H7 (cell line): ENCODE measurements at places on chromosomes 2 and 18.

DNA sequence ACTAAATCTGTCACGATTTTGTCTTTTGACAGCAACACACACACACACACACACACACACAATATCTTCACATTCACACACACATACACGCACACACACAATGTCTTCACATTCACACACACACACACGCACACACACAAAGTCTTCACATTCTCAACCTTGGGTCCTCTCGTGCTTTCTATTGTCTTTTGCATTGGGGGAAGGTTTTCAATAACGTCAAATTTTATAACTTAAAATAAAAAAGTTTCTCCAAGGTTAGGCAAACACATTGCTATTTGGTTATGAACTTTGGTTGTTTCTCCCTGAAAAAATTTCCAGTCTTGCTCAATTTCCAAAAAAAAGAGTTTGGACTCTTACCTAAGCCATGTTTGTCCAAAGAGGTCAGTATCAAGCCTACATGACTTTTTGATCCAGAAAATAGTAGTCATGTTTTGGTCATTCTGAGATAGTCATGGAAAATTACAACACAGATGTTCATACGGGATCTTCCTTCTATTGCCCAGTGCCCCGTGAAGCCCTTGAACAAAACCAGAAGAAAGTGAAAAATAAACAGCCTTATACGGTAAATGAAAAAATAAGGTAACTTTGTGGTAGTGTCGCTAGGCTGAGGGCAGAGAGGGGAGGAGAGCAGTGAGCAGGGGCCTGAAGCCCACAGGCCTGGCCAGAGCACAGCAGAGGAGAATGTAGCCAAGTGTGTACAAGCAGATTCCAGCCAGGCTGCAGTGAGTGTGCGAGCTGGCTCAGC, 542.8 kb upstream of the ID2 start:
- no peak for DNase-seq

- peak; percentile 73 for DNase-seq
These were observed 15.2 kb upstream of the ZFP36L2 start for GRCh38 chr2:43241558-43241957.

GRCh38 chr2:139296672-139297209, 516.6 kb upstream of the NXPH2 start:
- DNase-seq = no peak

DNA sequence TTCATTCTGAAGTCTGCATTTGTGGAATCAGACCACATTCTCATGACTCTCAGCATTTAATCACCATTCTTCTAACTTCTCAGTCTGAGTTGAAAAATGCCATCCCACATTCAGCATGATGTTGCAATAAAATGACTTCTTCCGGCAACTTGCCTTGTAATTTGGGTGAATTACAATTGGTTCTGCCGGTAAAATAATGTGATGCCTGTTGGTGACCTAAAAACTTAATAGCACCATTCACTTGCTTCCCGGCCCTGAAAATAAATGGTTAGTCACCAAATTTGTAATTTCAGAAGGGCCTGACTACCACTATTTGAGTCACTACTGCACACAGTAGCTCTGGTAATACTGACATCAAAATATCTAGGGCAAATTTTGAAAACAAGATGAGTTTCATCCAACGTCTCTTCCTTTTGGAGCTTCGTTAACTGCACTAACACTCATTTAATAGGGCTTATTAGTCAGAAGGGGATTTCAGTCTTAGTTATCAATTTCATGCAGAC, 637.1 kb upstream of the CHAC2 start:
- DNase-seq = no peak

GRCh38 chr2:180562378-180562777, 418.0 kb upstream of the UBE2E3 start:
- DNase-seq = no peak

DNA sequence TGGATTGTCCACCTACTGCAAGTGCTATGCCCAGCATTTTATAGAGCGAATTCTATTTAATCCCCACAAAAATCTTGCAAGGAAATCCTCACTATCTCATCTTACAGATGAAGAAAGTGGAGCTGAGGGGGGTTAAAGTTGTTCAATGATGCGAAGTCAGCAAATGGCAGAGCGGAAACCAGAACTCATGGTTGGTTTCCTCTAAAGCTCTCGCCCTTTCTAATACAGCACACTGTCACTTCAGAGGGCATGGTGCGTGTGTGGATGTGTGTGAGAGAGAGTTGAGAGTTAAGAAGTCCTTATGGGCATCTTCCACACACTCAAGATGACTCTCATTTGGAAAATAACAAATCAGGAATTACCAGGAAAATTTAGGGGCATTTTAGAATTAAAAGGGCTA, 78.4 kb downstream of the TGFA start:
- DNase-seq = no peak

DNA sequence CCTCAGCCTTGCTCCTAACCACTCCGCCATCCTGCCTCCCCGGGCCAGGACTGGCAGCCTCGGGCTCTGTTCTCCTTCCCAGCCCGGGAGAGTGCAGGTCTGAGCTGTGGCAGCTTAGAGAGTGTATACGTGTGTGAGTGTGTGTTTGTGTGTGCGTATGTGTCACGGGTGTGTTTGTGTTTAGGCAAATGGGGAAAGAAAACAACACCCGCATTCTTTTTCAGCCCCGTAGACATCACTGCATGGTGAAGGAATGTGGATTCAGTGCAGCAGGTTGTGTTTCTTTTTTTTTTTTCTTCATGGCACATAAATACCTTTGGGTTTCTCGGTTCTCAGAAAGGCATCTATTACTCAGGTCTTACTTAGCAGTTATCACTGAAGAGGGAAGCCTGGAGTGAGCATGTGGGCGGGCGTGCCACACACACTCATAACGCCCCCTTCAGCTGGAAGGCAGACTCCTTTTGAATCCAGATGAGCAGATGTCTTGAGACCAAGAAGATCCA, 44.2 kb downstream of the GLI2 start:
- DNase-seq = peak; percentile 70

GRCh38 chr18:77127769-77128671, 4.6 kb downstream of the MBP start:
- DNase-seq = no peak

DNA sequence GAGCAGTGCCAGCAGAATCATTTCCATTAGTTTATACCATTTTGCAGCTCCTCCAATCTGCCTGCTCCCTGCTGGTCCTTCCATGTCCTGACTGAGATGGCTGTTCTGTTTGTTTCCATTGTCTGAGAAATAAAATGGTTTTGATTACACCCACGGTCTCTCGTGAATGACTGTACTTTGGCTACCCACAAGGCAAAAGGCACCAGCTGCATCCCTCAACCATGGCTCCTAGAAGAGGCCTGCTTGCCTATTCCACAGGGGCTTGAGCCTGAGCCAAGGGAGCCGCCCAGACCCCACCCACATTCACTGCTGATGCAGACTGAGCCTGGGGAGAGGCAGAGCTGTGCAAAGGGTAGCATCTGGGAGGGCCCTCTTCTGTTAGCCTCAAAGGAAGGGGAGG, 31.2 kb downstream of the MARCHF4 start:
- no peak for DNase-seq

- no peak for DNase-seq
These were observed 4.3 kb downstream of the SEPTIN10 start for GRCh38 chr2:109609352-109610024.

DNA sequence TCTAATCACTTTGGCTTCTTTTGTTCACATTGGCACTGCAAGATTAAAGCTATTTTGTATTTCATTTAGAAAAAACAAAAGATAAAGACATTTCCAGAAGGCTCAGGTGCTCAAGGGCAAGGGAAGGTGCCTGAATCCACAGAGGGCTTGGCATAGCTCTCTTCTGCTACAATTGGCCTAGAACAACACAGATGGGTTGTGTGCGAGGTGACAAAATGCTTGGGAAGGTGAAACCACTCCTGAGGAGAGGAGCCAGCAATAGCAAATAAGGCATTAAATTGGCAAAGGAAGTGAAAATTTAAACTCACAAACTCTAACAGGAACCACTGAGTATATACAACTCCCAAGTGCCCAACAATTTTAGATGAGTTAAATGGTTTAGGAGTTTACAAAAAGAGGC, 1290.4 kb upstream of the CHAC2 start:
- DNase-seq = no peak

DNA sequence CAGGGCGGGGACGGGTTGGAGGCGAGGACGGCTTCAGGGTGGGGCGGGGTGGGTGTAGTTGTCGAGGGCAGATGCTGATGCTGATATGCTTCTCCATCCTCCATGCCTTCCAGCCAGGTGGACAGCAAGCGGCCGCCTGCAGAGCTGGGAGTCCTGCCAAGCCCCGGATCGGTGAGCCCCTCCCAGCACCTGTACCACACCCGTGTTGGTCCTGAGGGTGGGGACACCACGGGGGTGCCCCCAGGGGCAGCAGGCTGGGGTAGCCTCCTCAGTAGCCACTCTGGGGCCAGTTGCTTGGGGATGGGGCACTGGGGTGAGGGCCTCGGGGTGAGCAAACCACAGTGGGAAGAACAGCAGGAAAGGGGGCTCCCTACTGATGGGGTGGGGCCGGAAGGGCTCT, 2.6 kb downstream of the ANO7 start:
- DNase-seq = peak; percentile 55

DNA sequence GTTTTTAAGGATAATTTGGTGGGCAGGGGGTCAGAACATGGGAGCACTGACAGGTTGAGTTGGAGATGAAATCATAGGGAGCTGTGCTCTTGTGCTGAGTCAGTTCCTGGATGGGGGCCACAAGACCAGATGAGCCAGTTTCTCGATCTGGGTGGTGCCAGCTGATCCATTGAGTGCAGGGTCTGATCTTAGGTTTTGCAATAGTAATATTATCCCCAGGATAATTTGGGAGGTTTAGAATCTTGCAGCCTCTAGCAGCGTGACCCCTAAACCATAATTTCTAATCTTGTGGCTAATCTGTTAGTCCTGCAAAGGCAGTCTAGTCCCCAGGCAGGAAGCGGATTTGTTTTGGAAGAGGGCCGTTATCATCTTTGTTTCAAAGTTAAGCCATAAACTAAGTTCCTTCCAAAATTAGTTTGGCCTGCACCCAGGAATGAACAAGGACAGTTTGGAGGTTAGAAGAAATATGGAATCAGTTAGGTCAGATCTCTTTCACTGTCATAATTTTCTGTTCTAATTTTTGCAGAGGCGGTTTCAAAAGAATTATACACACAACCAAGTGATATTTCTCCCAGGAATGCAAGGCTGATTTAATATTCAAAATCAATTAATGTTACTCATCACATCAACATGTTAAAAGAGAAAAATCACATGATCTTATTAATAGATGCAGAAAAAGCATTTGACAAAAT, 23.0 kb downstream of the DBI start:
- no peak for DNase-seq

DNA sequence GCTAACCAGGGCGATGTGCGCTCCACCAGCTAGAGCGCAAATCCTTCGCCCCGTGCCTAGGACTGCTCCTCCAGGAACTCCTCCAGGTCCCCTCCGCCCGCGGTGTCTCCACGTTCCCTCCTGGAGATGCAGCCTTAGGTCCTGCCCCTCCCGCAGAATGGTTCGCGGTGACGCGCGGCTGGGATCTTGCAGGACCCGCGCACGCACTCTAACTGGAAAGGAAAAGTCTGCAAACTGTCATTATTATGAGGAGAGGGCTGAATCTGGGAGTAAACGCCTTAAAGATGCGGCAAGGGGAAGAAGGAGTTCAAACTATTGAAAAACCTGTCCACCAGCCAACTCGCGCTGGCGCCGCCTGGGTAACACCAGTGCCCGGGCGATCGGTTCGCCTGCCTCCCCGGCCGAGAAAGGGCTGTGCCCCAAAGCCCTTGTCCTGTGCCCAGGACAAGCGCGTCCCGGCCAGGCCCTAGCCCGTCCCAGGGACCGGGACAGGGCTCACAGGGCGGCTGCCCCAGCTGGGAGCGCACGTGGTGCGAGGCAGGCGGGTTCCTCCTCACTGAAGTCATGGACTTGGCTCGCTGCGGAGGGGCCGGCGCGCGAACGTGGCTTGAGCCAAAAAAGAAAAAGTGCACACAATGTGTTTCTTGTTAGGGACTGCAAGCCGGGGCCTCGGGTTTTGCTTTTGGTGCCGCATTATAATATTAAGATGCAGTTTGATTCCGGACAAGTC, 5.5 kb upstream of the ID2 start:
- peak; percentile 57 for DNase-seq

DNA sequence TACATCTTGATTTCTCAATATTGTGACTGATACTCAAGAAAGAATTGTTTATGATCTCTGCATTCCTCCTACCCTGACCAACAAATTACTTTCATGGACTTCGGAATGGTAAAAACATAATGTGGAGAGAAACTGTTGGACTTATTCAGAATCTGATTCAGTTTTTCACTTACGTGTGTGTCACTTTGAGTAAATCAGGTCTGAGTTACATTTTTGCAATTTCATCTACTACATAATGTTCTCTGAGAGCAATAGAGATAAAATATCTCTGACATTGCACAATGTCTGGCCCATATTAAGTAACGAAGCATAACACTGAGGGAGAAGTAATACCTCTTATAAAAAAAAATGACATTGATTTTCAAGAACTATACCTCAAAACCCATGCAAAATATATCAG, 1337.9 kb upstream of the CHAC2 start:
- no peak for DNase-seq

- no peak for DNase-seq
These were observed 523.1 kb downstream of the XIRP2 start for GRCh38 chr2:167411367-167411766.

GRCh38 chr2:218988164-218988563, 3.2 kb upstream of the FEV start:
- DNase-seq = peak; percentile 7

DNA sequence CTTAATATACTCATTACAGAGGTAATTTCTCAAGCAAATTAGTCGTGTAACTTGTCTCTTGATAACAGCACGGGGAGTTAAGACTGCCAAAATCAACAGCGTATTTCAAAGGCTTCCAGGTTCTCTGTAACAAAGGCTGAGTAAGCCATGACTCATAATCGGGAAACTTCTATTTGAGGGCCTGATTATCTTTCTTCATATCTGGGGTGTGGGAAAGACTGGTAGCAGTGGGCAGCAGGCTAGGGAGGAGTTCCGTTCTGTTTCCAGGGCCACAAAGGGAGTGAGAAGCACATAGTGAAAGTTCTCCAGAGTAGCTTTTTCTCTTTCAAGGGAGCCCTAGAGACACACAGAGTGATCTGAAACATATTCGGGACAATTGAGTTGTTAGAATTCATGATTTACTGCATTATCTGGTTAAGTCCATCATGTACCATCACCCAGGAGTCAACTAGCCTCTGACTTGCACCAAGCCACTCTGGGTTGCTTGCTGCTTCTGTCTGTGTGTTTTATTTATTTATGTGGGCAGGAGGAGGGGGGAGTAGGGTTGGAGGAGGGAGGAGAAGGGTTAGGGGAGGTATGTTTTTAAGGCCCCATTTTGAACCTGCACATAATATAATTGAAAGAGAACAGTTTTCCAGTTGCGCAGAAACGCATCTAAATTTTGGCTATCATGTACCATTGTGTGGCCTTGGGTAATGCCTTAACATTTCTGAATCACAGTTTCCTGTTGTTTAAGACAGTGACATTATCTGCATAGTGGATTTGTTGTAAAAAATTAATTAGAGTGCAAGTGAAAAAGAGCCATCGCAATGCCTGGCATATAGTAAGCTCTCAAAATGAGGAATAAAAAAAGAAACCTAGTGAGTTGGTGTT, 80.5 kb upstream of the ITPRID2 start:
- no peak for DNase-seq

GRCh38 chr2:227862227-227862740, 9.1 kb upstream of the DAW1 start:
- peak; percentile 51 for DNase-seq
